ENCODE measurements at places on chromosomes 12 and 14.

DNA sequence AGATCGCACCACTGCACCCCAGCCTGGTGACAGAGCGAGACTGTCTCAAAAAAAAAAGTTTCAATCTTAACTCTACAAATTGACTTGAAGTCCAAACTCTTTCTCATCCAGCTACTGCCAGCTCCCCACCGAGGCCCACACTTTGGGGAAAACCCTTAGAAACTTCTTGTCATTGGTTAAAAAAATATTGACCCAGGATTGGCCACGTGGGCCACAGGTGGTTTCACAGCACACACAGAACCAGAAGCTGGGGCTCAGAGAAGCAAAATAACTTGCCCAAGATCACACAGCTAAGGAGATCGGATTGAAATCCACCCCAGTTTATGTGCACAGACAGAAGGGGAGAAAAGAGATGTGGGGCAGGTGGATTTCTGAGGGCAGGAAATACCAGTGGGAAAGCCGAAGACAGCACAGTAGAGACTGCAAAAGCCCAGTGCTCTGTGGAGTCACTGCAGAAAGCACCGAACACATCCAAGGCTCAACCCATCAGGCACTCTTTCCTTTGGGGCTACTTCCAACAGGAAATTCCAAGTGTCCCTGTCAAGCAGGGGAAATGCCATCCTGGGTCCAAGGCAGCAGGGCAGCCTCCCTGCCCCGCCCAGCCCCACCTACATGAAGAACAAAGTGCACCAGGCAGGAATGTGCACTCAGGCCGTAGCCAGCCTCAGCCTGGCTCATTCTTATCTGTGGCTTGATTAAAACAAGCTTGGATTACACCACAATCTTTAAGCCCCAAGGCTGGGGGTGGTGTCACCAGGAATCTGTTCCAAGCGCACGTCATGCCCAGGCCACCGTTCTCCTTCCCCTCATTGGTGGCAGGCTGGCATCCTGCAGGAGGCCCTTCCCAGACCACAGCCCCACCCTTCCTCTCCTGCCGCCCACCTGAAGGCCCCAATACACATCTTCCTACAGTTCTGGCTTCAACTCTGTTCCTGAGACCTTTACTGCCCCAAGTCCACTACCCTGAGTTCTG lies 72.5 kb downstream of the ITPK1 start:
- no peak for DNase-seq

GRCh38 chr12:47433876-47434275 lies 272.0 kb downstream of the RPAP3 start:
- no peak for DNase-seq

GRCh38 chr14:63438065-63438757 lies 105.0 kb downstream of the PPP2R5E start:
- peak; percentile 36 for DNase-seq

- DNase-seq, result no peak
Observed at GRCh38 chr12:115998794-115999478, 278.6 kb downstream of the MED13L start.

DNA sequence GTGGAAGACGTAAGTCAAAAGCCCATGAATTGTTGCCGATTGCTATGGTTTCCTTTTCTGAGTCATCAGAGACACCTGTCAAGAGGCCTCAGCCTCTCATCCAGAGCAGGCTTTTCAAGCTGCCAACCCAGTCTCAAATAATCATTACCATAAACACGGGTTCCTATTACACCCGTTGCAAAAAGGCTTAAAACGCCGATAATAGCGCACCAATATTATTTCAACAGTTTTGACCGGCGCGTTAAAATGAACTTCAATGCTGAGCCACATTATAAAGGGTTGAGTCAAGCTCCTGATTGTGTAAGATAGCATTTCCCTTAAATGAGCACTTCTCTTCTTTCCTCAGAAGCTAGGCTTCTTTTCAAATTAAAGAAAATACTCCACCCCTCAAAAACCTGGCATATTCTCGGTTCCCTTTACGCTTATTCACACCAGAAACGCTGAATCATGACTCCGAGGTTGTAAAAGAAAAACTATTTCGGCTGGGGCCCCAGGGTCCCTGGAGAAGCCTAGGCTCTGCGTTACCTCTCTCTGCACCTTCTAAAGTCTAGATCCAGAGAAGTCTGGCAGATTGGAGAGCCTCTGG lies 1.4 kb downstream of the TMTC1 start:
- DNase-seq, result peak; percentile 58

DNA sequence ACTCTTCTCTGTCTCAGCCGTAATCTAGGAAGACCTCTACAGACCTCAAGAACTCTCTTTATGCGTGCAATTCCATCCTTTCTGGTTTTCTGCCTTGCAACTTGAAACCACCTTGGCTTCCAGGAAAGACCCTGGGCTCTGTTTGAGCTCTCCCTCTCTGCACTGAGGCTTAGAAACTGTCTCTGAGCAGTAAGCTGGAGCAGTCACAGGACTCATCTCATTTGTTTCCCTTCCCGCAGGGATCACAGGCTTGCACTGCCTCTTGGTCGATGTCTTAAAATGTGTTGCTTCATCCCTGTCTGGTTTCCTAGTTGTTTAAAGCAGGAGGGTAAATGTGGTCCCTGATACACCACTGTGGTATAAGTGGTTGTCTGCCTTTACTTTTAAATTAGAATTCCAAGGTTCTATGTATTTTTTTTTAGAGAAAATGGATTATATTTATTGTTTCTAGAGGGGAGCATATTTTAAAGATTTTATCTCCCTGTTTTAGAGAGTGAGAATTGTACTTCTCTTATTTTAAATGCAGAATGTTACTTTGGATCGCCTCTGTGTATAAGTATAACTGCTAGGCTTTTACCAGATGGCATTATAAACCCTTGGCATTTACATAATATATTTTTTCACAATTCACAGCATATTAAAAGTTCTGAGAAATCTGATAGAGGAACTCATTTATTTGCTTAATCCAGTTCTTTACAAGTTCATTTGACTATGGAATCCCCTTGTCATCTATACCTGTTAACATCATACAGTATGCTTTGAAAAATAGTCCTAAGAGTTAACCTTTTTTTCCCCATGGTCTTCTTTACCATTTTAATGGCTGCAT lies 26.4 kb downstream of the EID3 start:
- DNase-seq, result no peak

DNA sequence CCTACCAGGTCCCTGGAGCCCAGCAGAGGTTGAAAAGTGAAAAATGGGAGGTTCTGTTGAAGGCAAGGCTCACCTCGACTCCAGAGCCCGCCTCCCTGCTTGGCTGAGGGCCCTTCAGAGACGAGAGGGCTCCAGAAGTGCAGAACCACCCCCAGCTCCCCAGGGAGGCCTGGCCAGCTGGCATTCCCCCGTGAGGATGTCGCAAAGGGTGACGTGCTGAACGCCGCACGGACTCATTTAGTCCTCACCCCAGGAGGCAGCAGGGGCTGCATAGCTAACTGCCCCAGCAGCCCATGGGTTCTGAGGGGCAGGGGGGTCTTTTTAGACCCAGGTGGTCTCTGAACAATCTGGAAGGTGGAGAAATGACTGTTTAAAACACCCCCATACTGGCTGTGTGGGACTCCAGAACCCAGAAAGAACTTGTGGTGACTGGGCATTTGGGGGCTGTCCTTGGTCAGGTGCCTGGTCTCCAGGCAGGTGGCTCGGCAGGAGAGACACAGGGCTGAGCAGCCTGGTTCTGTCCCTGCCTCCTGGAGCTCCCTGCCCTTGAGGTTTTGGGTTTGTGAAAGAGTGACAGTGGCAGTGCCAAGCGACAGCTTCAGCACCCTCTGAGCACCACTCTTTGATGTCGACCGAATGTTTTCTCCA lies 32.0 kb downstream of the ANAPC7 start:
- no peak for DNase-seq

DNA sequence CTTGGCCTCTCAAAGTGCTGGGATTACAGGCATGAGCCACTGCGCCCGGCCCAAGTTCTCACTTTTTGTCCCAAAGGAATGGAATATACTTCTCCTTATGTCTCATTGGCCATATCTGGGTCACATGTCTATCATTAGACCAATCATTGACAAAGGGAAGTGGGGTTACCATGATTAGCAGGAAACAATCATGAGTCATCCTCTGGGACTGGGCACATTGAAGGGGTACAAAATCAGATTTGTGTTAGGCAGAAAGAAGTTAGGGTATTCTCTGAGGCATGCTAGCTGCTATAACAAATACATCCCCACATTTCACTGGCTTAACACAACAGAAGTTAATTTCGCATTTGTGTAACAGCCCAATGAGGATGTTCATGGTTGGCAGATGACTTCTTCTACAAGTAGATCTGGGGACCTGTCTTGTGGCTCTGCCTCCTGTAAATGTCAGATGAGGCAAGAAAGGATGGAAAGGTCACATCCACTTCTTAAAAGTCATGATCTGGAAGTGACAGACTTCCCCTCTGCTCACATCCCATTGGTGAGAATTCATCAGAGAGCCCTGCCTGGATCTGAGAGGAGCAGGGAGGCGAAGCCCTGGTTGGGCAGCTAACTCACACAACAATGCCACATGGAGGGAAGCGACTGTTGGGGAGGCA lies 3.1 kb downstream of the CCDC63 start:
- DNase-seq, result no peak

- no peak for DNase-seq
Observed at GRCh38 chr14:103496776-103497175, 25.9 kb downstream of the CKB start.

GRCh38 chr14:23174296-23175184 lies 8.9 kb downstream of the SLC7A8 start:
- peak; percentile 68 for DNase-seq
